ENCODE measurements at places on chromosomes 5 and 9.

DNA sequence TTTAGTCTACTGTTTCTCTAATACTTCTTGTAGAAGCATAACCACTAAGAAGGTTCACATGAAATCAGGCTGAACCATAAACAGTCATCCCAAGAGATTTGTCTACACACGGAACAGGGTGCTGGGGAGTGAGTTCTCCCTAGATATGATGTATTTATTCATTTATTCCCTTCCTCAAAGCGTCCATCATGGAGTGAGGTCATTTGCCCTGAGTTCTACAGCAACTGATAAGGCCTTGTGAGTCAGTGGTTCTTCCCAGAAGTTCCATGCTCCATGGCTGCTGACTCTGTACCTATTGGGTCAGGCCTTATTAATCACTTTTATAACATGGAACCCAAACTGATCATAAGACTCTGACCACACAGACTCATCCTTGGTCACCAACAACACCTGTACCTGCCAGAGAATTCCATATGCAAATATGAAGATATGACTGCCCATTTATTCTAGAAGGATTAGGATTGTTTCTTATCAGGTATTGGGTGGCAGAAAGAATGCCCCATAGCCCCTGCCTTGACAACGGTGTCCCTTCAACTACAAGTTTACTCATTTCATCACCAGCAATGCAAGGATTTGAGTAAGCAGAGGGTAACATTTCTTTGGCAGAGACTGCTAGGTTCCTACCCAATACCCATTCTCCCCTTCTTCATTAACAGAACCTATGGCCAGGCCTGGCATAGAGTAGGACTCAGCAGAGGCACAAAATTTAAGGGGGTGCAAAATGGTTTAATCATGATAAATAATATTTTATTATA, 118.1 kb downstream of the LHFPL2 start:
- no peak for DNase-seq

- no peak for DNase-seq
Observed at GRCh38 chr9:94145640-94146039, 61.4 kb downstream of the PTPDC1 start.

DNA sequence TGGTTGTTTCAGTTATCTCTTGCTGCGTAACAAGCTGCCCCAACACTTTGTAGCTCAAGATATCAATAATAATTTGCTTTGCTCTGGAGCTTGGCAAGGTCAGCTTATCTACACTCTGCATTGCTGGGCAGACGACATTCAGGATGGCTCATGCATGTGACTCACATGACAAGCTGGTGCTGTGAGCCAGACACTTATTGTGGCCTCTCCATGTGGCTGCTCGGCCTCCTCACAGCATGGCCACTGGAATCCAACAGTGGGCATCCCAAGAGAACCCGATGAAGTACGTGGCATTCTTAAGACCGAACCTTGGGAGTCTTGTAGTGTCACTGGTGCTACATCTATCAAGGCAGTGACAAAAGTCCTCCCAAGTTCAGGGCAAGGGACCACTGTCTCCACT, 94.2 kb upstream of the MVB12B start:
- no peak for DNase-seq

DNA sequence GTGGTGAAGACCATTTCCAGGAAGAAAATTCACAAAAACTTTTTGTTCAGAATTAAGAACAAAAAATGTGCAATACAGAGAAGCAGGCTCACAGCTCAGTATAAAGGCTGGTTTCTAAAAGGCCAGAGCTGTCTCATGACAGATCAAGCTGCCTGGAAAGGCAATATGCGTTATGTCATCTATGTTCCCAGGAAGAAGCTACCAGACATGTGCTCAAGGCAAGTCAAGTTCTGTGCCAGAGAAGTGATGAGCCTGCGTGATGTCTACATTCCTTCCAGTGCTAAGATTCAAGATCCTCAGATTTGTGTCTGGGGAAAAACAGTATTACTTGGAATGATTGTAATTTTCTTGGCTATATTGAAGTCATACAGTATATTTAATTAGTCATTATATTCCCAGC, 104.3 kb downstream of the PDE4D start:
- no peak for DNase-seq

DNA sequence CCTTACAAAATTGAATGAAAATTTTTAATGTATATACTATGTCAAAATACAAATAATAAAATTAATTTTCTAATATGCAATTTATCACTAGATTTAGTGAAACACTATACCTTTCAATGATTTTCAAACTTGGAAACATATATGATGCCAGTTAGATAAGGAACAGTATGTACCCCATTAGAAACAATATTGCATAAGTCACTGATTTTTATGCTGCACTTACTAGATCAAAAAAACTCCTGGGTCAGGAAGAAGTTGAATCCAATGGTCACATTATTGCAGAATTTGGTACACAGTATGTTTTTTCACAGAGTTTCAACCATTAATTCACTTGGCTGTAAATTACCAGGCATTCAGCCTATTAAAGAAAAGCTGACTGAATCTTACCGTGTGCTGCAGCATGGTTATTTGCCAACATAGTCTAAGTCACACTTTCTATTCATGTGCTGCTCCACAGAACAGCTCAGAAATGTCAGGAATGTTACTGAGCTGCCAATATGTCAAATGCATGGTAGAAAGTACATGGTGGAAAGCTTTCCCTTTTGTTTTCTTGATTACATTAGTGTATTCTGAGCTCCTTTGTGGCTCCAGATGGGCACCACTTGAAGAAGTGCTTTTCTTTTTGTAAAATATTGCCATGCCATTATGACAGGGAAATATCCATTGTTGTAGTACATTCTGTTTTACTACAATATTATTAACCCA, 9.9 kb upstream of the PRR16 start:
- DNase-seq: no peak

DNA sequence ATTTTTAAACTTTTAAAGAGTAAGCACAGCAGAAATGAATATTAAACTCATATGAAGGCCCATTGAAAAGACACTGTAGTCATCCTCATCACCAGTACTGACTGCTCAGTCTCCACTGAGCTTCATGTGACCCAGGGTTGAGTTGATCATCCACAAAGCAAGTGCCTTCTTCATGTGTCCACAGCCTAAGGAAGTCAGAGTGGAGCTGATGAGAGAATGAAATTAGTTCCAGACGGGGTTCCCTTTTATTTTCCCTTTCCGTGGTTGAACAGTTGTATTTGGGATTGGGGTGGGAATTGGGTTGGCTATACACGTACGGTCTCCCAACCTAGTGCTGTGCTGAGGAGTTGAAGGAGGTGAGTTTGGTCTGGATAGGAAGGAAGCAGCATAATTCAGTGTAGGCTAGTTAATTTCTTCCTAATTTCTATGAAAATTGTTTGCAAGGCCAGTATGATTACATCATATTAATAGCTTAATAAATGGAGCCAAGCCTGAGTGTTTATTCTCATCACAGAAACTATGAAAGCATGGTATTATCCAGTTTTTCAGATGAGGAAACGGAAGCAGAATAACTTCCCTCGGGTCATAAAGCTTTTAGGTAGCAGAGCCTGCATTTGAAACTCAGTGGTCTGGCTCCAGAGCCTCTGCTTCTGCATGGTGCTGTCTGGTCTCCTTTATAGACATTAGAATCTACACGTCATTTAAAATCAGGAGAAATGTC, 103.9 kb upstream of the DMRT1 start:
- DNase-seq: no peak

DNA sequence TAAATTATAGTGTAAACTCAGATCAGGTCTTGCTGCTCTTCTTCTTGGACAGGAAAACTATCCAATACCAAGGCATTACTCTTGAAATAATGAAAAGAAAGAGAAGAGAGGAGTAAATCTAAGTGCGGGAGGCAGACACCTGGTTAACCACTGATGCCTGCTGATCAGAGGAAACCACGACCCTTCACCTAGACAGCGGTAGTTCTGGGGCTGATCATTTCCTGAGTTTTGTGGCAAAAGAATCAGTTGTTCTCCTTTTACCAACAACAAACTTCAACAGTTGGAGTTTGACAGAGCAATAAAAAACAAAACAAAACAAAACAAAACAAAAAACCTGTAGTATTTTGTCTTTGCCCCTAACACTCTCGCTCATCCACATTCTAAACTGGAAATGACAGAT, 3.0 kb downstream of the RLN1 start:
- DNase-seq: peak; percentile 56
